ENCODE measurements at places on chromosomes 6 and 20. TPM values are rescaled to one million over a fixed set of nuclear protein-coding genes. Genes with fewer than 3 reads are reported as not detected.

DNA sequence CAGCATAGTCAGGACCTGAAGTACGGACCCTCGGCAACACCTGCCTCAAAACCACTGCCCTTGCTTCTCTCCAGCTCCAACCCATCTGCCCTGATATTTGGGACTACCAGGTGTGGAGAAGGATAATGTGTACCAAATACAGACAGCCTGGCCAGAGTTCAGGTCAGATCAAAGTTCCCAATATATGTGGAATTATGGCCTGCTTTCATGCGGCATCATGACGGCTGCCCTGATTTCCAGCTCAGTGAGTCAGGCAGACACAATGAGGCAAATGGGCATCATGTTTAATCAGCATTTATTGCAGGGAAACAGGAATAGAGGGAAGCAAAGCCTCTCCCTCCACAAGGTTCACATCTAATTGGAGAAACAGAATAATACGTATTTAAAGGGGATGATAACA, 57.9 kb downstream of the FRK start:
- H3K27ac ChIP-seq: no peak overlapping the region
- DNase-seq: no peak
- no peak overlapping the region for H3K4me3 ChIP-seq
- no peaks in the 10 kb centered on the region for H3K4me1 ChIP-seq
- no peaks in the 10 kb centered on the region for H3K36me3 ChIP-seq

GRCh38 chr20:23368316-23369071, 6.5 kb downstream of the GZF1 start:
- no peak overlapping the region for H3K4me3 ChIP-seq
- H3K36me3 ChIP-seq: peaks cover 77% of the 10 kb centered on the region
- H3K27ac ChIP-seq: no peak overlapping the region
- DNase-seq: no peak

DNA sequence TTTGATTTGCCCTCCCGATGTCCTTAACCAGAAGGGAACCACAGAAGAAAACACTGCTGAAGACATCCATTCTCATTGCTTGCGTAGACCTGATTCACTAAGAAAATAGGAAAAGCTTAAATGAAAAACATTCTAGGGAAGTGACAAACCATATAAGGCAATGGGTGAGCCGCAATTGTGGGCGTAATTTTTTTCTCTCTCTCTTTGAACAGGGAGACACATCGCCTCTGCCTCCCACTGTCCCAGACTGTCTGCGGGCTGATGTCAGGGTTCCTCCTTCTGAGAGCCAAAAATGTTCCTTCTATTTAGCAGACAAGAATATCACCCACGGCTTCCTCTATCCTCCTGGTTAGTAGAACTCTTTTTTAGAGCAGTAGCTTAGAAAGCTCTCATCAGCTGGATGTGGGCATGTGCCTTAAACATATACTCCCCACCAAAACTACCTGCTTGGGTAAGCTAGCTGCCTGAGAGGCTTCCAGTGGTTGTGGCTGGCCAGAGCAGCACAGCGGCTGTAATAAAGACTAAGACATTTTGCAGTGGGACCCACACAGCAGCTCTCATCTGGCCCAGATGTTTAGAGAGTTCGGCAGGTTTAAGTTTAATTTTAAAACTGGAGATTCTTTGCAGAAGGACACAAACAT, 22.7 kb upstream of the CTAGE9 start:
- H3K4me3 ChIP-seq: no peak overlapping the region
- H3K27me3 ChIP-seq: no peaks in the 10 kb centered on the region
- DNase-seq: no peak
- H3K27ac ChIP-seq: no peak overlapping the region
- no peaks in the 10 kb centered on the region for H3K36me3 ChIP-seq

DNA sequence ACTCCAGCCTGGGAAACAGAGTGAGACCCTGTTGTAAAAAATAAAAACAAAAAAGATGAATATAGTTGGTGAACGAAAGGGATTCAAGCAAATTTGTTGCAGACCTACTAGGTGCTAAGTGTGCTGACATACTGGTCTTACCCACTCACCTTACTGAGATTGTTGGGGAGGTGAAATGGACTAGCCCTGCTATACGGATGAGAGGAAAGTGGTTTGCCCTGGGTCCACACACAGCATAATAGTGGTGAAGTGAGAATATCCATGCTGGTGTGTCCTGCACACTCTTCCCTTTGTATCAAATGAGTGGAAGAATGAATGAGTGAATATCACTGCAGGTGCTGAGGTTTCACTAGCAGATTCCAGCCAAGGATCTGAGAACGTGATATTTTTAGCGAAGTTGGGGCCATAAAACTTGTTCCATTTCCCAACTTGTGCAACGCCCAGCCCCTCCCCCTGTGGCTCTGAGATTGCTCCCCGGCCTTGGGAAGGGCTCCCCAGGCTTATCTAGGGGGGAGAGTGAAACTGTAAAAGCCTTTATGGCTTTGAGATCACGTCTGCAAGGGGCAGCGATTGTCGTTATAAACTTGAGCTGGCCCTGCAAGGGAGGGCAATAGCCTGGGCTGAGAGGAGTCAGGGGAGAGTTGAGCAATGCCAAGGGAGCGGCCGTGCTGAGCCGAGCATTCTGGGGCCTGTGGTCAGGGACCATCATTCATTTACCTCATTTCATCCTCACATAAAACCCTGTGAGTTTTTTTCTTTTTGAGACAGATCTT, 33.2 kb upstream of the TTPAL start:
- no peaks in the 10 kb centered on the region for H3K36me3 ChIP-seq
- no peak overlapping the region for H3K4me3 ChIP-seq
- H3K4me1 ChIP-seq: no peaks in the 10 kb centered on the region
- H3K27ac ChIP-seq: no peak overlapping the region

GRCh38 chr6:169961772-169962561, 210.5 kb downstream of the ERMARD start:
- H3K36me3 ChIP-seq: no peaks in the 10 kb centered on the region
- peaks cover 20% of the 10 kb centered on the region for H3K4me1 ChIP-seq
- H3K4me3 ChIP-seq: peak overlapping the region; percentile 48

DNA sequence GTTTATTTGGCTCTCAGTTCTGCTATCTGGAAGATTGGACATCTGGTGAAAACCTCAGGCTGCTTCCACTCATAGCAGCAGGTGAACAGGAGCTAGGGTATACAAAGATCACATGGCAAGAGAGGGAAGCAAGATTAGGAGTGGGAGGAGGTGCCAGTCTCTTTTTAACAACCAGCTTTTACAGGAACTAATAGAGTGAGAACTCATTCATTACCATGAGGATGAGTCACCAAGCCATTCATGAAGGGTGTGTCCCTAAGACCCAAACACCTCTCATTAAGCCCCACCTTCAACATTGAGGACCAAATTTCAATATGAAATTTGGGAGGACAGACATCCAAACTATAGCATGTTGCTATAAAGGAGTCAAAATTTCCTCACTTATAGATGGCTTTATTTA, 85.4 kb upstream of the HCRTR2 start:
- no peaks in the 10 kb centered on the region for H3K4me1 ChIP-seq
- H3K36me3 ChIP-seq: no peaks in the 10 kb centered on the region
- H3K27me3 ChIP-seq: no peaks in the 10 kb centered on the region
- DNase-seq: no peak
- no peak overlapping the region for H3K4me3 ChIP-seq

- no peak for DNase-seq
- H3K4me3 ChIP-seq: no peak overlapping the region
- peaks cover 3% of the 10 kb centered on the region for H3K27me3 ChIP-seq
- no peaks in the 10 kb centered on the region for H3K36me3 ChIP-seq
- no peak overlapping the region for H3K27ac ChIP-seq
Measured at GRCh38 chr6:165715428-165715827, 52.4 kb upstream of the PDE10A start.

- H3K4me1 ChIP-seq: peaks cover 68% of the 10 kb centered on the region
- peak; percentile 51 for DNase-seq
Measured at GRCh38 chr6:53300656-53301551, 47.8 kb downstream of the ELOVL5 start.

- no peak overlapping the region for H3K4me3 ChIP-seq
- no peaks in the 10 kb centered on the region for H3K27me3 ChIP-seq
- no peaks in the 10 kb centered on the region for H3K36me3 ChIP-seq
Measured at GRCh38 chr6:125655511-125655910, 93.9 kb upstream of the HEY2 start.

DNA sequence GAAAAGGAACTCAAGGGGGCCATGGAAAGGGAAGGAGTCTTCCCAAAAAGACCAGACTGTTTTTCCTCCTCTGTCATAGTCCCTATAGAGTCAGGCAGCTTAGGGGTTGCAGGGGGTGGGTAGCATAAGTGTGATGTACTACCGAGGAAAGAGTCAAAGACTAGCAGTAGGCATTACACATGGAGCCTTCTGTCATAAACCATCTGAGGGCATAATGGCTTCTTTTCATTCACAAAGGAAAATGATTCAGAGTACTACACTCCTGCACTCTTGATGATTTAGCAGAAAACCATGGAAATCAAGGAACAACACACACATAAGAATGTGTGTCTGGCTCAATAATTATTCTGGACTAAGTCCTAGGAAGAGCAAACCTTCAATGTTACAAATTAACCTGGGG, 14.9 kb downstream of the PLN start:
- H3K4me3 ChIP-seq: no peak overlapping the region
- DNase-seq: no peak
- H3K4me1 ChIP-seq: peaks cover 6% of the 10 kb centered on the region
- H3K27ac ChIP-seq: no peak overlapping the region

DNA sequence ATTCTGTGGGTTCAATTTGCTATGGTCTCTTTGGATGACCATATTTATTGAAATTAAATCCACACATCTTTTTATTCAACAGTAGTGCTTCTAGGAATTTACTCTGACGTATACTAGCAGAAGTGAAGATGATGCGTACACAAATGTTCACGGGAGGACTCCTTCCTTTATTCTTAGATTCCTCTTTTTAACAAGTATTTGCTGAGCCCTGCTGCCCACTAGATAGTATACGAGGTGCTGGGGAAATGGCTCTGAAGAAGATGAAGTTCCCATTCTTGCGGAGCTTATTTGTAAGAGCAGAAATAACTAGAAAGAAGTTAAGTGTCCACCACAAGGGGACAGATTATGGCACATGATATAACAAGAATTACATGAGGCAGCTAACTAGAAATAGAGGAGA, 145.2 kb downstream of the DOK5 start:
- DNase-seq: no peak
- no peak overlapping the region for H3K27ac ChIP-seq
- H3K36me3 ChIP-seq: no peaks in the 10 kb centered on the region
- no peak overlapping the region for H3K4me3 ChIP-seq
- H3K27me3 ChIP-seq: no peaks in the 10 kb centered on the region

DNA sequence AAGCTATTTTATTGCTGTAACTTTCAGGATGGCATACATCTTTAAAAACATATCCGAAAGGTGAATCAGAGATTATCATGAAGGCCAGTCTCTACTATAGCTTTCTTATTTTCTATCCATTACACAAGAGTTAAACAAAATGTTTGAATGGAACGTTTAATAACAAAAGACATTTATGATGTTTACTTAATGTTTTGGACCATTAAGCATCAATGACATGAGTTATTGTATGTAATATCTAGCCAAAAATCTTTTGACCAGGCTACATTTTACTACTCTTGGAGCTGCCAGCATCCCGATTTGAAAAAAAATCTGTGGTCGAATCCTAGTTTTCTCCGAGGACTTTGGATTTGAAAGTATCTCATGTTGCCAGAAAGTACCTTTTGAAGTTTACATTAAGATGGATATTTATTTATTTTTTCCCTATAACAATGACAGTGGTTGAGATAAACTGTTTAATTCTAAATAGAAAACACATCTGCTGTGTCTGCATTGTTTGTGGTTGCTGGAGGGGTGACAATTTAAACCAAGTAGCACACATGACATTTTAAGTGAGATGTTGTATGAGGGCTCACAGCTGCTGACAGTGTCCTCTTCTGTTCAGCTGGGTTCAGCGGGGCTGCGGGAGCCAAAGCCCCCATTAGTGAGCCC, 293.7 kb upstream of the TCF21 start:
- no peaks in the 10 kb centered on the region for H3K4me1 ChIP-seq
- DNase-seq: no peak
- H3K36me3 ChIP-seq: no peaks in the 10 kb centered on the region
- no peaks in the 10 kb centered on the region for H3K27me3 ChIP-seq
- H3K4me3 ChIP-seq: no peak overlapping the region

GRCh38 chr6:34332251-34333198, 59.9 kb downstream of the NUDT3 start:
- H3K36me3 ChIP-seq: peaks cover 8% of the 10 kb centered on the region
- DNase-seq: no peak

- no peak for DNase-seq
- no peak overlapping the region for H3K27ac ChIP-seq
- no peaks in the 10 kb centered on the region for H3K36me3 ChIP-seq
- no peak overlapping the region for H3K4me3 ChIP-seq
- H3K4me1 ChIP-seq: peaks cover 33% of the 10 kb centered on the region
Measured at GRCh38 chr20:51388756-51389542, 153.6 kb downstream of the NFATC2 start.

- H3K4me3 ChIP-seq: no peak overlapping the region
- no peak for DNase-seq
- H3K27ac ChIP-seq: no peak overlapping the region
- H3K27me3 ChIP-seq: no peaks in the 10 kb centered on the region
- H3K4me1 ChIP-seq: peaks cover 6% of the 10 kb centered on the region
- no peaks in the 10 kb centered on the region for H3K36me3 ChIP-seq
Measured at GRCh38 chr6:38775870-38776269, 60.8 kb downstream of the DNAH8 start.

- no peaks in the 10 kb centered on the region for H3K4me1 ChIP-seq
- no peak for DNase-seq
- no peak overlapping the region for H3K4me3 ChIP-seq
- no peaks in the 10 kb centered on the region for H3K27me3 ChIP-seq
- H3K27ac ChIP-seq: no peak overlapping the region
Measured at GRCh38 chr6:6968731-6969552, 138.8 kb upstream of the RREB1 start.

GRCh38 chr6:165913676-165914570, 250.9 kb upstream of the PDE10A start:
- DNase-seq: no peak
- no peak overlapping the region for H3K4me3 ChIP-seq
- no peaks in the 10 kb centered on the region for H3K4me1 ChIP-seq
- H3K27me3 ChIP-seq: no peaks in the 10 kb centered on the region

Gene TFAP2C
- total RNA-seq: 4.2 TPM

Gene PRPH2
- total RNA-seq: 0.68 TPM

Gene SLC35B2
- total RNA-seq: 23.8 TPM

Gene BPIFA3
- total RNA-seq: not detected

Gene PACSIN1
- total RNA-seq: not detected

Gene FAM110A
- total RNA-seq: 21.4 TPM

Gene CCN5
- 42.3 TPM for total RNA-seq

Gene TFAP2A
- total RNA-seq: 0.47 TPM

Gene TRIM26
- 46.0 TPM for total RNA-seq

Gene DEFB124
- not detected for total RNA-seq

Gene UNC5CL
- 1.1 TPM for total RNA-seq
